Aorta (tissue), 5 donors: ENCODE measurements at places on chromosomes 1 and 21. TPM values are rescaled to one million over a fixed set of nuclear protein-coding genes. Genes with fewer than 3 reads are reported as not detected.

The NAXE gene
- total RNA-seq = 46.0 TPM

The MATN1 gene
- not detected for total RNA-seq

The WNT3A gene
- not detected for total RNA-seq

The TTC39A gene
- 3.6 TPM for total RNA-seq

GRCh38 chr1:89989799-89990198 is 5.1 kb upstream of the ZNF326 start:
- no peak for DNase-seq

The PKP1 gene
- 0.39 TPM for total RNA-seq

GRCh38 chr1:111852261-111852721 is 96.6 kb downstream of the DDX20 start:
- DNase-seq = no peak

The PTPN22 gene
- total RNA-seq = 4.7 TPM

The KIAA0040 gene
- total RNA-seq = 25.8 TPM

- no peak for DNase-seq
Measured at GRCh38 chr1:171160639-171161354, 24.3 kb upstream of the FMO2 start.

DNA sequence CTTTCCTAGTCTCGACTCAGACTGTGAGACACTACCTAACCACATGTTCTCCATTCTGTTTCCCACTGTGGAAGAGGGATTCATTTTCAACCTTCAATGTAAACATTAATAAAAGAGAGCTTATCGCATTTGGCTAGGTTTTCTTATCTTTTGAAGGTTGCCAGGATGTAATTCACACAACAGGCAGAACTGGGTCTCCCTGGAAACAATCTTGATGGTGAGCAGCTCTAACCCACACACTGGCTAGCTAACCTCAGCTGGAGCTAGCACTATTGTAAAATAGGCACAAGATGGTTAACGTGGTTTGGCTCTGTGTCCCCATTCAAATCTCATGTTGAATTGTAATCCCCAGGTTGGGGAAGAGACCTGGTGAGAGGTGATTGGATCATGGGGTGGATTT is 75.1 kb downstream of the ZSCAN20 start:
- no peak for DNase-seq

DNA sequence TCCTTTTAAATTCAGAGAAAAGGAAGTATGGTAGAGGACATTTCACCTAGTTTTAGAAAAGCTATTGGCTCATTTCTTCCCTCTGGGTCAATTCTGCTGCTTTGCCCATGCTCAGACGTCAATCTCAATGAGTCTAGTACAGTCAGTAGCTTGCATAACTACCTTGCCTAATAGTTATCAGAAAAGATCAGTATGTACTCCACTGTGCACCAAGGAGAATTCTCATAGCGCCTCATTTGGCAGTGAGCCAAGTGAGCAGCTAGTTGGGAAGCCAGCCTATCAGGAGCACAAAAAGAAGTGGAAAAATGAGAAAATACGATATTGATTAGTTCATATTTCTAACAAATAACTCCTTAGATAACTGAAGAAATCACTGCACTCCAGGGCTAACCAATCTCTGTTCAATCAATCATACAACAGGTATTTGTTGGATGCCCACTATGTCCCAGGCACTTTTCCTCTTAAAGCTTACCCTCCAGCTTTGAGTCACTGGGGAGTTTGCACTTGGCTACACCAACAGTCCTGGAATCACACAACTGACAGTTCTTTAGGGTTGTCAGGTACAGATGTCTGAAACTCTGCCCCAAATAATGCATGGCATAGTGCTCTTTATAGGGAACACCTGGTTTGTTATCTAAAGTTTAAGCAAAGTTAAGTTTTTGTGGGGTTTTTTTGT is 50.2 kb downstream of the PRDX6 start:
- DNase-seq = no peak

- DNase-seq = no peak
Measured at GRCh38 chr1:72915581-72915980, 633.2 kb upstream of the NEGR1 start.

DNA sequence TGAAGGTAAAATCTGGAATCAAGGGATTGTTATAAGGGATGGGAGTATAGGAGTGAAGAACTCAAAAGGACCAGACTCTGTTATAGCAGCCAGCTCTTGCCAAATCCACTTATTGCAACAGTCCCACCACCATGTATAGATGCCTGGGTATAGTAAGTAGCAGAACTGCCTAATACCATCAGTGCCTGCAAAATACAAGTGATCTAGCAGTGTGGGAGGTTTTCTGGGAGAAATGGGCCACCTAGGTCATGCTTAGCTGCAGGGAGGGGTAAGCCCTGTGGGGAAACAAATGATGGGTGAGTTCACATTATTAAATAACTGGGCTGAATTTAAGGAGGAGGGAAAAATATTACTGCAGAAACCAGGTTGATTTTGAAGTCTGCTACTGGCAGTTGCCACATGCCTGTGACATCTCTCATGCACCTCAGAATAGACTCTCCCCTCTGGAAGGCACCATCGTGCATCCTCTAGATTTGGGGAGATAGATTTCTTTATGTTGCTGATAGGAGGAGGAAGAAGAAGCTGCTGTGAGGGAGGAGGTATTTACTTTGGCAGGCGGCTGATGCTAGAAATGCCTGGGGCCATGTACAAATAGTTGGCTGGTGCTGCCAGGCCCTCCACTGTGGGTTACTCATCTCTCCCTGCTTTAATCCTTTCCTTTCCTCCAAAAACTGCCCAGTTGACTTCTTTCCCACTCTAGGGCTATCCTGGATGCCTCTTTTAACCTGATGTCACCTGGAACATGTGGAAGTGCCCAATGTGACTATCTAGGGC is 27.5 kb downstream of the HLX start:
- DNase-seq = no peak

The GLIS1 gene
- total RNA-seq = 0.81 TPM

DNA sequence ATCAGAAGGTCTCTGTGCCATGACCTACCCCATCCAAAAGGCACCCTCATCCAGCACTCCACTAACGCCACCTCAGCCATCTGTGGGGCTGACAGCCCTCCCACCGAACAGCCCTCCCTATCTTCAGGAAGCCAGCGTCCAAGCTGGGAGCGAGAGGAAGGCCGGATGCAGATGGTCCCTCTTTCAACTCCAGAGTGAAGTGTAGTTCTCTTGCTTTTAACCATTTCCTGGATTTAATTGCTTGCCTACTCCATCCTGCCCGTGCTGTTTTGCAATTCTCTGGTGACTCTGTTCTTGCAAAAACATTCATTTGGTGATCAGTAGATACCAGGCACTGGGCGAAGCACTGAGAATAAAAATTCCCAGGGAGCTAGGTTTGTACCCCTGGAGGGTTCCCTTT is 8.2 kb upstream of the DYRK1A start:
- no peak for DNase-seq
